ENCODE measurements at places on chromosomes 7 and 10.

GRCh38 chr7:7157887-7158271 is 24.5 kb upstream of the C1GALT1 start:
- no peak for DNase-seq

- no peak for DNase-seq
Observed at GRCh38 chr7:123687161-123687560, 31.5 kb downstream of the LMOD2 start.

DNA sequence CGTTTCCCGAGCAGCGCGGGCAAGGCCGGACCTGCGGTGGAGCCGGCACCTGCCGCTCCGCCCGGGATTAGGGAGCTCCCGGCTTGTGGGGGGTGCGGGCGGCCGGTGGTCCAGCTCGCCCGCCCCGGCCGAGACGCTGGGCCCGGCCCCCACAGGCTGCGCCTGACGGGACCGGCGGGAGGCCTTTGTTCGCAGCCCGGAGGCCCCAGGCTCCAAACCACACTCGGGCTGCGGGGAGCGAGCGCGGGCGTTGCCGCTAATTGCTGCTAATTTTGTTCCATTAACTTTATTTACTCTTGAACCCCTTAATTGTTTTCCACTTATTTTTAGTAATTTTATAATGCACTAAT is 9.6 kb downstream of the UNCX start:
- no peak for DNase-seq

DNA sequence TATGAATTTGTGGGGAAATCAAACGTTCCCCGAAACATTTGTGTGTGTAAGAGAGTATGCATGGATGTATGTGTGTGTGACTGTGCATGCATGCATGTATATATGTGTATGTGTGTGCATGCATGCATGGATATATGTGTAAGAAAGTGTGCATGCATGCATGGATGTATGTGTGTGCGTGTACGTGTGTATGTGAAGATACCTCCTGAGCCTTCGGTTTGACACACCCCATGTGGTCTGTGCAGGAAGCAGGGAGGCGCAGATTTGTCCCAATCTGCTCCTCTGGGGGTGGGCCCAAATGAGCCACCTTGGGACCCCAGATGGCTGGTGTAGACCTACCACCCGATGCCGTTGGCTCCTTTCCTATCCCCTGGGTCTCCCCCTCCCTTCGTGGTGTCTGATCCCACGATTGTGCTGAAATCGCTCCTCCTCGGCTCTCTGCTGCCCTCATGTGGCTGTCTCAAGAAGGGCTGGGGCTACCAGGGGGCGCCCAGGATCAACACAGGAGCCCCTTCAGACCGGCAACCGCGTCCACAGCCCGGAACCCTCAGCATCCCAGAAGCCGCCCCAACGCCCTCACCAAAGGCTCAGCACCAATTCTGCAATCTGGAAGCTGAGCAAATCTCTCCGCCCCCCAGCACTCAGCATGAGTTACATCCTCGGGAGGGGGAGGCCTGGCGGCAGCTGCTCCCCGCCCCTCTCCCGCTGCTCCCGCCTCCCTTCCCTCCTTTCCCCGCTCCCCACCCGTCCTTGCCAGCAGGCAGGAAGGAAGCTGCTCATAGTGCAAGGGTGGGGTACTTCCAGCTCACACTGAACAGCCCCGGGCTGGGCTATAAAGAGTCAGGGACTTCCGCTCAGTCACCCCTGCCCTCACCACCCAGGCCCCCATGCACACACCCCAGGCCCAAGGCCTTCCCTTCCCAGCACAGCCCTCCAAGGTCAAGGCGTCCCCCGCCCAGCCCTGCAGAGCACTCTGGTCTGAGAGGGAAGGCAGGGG is 2.3 kb upstream of the NOS3 start:
- peak; percentile 55 for DNase-seq

- DNase-seq, result no peak
Observed at GRCh38 chr10:36716291-36716690, 409.1 kb upstream of the ANKRD30A start.

DNA sequence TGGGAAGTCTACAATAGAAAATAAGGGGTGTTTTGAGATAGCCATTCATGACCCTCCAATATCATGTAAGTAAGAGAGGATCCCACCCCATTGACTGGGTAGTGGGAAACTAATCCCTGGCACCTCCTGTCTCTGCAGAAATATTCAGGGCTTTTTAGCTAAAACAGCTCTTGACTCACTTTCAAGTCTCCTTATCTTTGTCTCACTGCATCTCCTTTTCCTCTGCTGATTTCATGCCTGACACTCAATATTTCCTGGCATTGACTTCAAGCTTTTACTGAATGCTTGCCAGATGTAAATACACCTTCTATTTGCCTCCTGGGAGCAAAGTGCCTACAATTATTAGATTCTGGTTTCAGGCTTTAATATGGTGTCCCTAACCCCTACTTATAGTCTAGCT is 57.1 kb downstream of the CHRM2 start:
- DNase-seq, result peak; percentile 77

DNA sequence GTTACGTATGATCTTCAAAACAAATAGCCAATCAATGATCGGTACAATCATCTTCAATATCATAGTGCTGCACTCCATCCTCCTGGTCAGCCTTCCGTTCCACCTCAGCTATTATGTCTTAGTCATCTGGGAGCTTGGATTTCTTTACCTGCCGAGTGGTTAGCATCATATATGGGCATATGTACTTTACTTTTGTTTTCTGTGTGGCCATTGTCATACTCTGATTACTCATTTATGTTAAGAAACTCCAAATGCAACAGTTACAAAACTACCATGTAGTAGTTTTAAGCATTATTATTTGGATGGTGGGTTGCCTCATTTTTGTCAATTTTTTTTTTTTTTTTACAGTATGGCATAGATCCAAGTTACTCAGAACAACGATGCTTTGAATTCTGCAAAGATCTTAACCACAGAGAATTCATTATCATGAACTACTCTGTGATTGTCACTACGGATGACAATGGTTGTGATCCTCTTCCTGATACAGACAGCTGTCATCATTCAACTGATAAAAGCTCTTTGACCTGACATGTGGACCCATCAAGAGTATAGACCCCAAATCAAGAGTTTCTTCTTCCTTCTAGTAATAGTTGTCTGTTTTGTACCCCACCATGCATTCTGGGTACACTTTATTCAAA is 52.1 kb upstream of the NME8 start:
- no peak for DNase-seq

GRCh38 chr10:133211959-133212852 is 17.8 kb upstream of the UTF1 start:
- no peak for DNase-seq

All from pulmonary artery endothelial cell (primary cell).